ENCODE measurements at places on chromosomes 11 and 22. TPM values are rescaled to one million over a fixed set of nuclear protein-coding genes. Genes with fewer than 3 reads are reported as not detected.

Gene POU2AF2
- not detected for total RNA-seq

DNA sequence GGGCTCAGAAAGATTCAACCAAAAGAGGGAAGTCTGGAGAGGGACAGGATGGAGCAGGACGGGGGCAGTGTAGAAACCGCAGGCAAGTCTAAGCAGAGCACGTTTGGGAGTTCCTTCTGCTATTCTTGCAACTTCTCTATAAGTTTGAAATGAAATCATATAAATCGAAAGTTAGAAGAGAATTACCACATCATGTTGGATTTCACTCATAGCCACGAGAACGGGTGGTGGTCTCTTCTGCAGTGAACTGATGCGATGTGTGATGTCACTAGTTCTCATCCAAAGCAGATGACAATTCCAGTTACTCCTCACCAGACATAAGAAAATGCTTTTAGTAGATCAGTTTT lies 36.0 kb downstream of the KCNQ1 start:
- DNase-seq = no peak

Gene ANKK1
- total RNA-seq = 0.09 TPM

GRCh38 chr22:42299586-42300258 lies 29.3 kb upstream of the TCF20 start:
- peak; percentile 40 for DNase-seq

Gene SLC25A45
- total RNA-seq = 1.5 TPM
